ENCODE measurements at places on chromosomes 6 and 20. TPM values are rescaled to one million over a fixed set of nuclear protein-coding genes. Genes with fewer than 3 reads are reported as not detected.

USP49 gene
- total RNA-seq, result 1.1 TPM

BTNL2 gene
- not detected for total RNA-seq

ATAT1 gene
- 6.8 TPM for total RNA-seq

HLA-A gene
- total RNA-seq, result 128 TPM

RPP21 gene
- 75.7 TPM for total RNA-seq

EDN3 gene
- total RNA-seq, result 3.0 TPM

GLP1R gene
- total RNA-seq, result not detected

MYH7B gene
- 0.08 TPM for total RNA-seq

RALGAPB gene
- 12.5 TPM for total RNA-seq

MLIP gene
- total RNA-seq, result not detected

PCED1A gene
- 26.6 TPM for total RNA-seq

VIP gene
- not detected for total RNA-seq

BANF2 gene
- not detected for total RNA-seq

TSBP1 gene
- not detected for total RNA-seq

SKIC2 gene
- total RNA-seq, result 21.3 TPM

PSORS1C1 gene
- 3.2 TPM for total RNA-seq

RUNX2 gene
- 1.3 TPM for total RNA-seq

IPCEF1 gene
- 0.15 TPM for total RNA-seq

HUS1B gene
- 0.27 TPM for total RNA-seq

Data from A549 treated with Hydrocortisone at 1 μM for 4 hours (cell line).